ENCODE measurements at places on chromosomes 2 and 18.

DNA sequence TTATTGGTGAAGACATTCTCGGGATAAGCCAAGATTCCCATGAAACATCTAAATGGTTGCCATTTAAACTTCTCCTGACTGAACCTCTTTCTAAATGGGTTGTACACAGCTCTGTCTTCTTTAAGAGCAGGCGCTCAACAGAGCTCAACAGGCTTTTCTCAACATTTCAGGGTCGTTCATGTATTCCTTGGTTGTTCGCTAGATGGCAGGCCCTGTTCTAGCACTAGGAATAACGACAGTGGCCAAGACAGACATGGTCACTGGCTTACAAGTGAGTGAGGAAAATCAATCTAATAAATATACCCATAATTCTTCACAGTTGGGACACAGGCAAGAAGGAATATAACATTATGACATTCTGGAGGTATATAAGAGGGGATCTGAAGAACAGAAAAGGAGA lies 154.5 kb downstream of the SMAD2 start:
- no peak for DNase-seq

GRCh38 chr2:217866457-217866856 lies 136.3 kb downstream of the TNS1 start:
- no peak for DNase-seq

DNA sequence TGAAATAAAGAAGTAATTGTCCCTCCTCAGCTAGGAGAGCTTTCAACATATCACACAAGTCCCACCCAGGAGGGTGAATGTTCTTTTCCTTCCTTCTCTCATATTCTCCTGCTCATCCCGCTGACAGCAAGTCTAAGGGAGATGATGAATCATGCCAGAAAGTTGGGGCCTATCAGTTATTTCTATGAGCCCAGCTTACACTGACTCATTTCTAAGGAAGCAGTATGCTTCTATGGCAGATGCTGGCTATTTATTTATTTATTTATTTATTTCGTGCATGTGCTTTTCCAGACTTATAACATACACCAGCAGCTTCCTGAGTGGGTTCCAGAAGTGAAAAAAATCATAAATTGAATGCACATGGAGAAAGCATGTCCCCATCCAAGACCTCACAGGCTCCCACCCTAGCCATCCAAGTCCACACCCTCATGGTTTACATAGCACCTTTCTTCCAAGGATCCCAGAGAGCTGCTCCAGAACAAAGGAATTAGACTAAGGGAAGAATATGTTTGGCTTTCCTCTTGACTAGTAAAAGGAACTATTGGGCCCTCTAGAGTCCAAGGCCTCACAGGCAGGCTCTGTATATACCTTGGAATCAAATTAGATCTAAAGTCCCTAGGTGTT lies 1074.2 kb upstream of the ZEB2 start:
- peak; percentile 72 for DNase-seq

- DNase-seq = no peak
These were observed 37.1 kb downstream of the SLC25A52 start for GRCh38 chr18:31723639-31723989.

DNA sequence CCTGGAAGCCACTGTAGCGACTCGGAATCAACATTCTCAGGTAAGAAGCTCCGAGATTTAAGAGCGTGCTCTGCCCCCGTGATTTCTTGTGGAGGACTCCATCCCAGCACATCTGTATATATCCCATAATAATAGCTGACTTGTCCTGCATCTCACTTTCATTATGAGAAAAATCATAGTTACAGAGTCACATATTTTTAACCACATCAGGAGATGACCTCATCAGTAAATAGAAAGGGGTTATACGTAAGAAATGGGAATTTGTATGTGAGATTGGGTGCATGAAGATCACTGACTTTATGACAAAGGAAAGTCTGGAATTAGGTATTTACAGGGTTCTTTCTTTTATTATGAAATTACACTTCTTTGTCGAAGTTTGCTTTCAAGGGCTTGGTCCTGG lies 16.4 kb upstream of the TMEM18 start:
- no peak for DNase-seq

DNA sequence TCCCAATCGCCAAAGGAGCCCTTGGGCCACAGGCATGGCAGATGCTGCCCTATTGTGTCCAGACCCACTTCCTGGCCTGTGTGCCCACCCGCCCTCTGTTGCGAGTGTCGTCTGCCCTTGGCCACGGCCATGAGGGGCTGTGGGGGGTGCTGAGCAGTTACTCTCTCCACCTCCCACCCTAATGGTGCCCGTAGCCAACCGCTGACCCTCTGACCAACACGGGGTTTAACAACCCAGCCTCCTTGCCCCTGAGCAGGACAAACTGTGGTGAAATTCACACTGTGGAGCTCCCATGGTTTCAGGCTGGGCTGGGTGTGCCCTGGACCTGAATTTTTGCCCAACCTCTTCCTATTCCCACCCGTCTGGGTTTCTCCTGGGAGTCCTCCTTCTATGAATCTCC lies 145.7 kb upstream of the HDAC4 start:
- no peak for DNase-seq

DNA sequence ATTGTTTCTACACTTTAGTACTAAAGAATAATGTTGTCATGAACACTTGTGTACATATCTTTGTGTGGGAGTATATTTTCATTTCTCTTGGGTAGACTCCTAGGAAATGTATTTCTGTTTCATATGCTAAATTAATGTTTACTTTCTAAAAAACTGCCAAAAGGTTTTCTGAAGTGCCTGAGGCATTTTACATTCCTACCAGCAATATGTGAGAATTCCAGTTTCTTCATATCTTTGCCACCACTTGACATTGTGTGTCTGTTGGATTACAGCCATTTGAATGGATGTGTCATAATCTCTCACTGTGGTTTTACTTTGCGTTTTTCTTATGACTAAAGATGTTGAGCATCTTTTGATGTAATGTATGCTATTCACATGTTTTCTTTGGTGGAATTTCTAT lies 428.2 kb upstream of the KCNH7 start:
- no peak for DNase-seq

GRCh38 chr2:200616193-200616592 lies 30.4 kb downstream of the AOX1 start:
- peak; percentile 27 for DNase-seq

DNA sequence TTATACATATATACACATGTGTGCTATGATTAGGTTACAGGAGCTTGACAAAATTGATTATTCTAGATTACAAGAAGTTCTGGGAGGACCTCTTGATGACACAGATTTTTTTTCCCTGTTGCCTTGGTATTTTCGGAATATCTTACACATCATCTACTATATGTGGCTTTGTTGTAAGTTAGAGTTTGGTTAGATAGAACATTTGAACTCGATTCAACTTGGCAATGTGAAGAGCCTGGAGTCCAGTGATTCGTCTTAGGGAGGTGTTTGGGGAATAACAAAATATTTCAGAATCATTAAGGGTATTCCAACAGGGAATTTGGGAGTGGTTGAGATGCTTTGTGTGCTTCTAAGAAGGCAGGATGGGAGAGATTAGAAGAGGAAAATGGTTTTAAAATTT lies 39.3 kb upstream of the EFEMP1 start:
- DNase-seq = no peak

DNA sequence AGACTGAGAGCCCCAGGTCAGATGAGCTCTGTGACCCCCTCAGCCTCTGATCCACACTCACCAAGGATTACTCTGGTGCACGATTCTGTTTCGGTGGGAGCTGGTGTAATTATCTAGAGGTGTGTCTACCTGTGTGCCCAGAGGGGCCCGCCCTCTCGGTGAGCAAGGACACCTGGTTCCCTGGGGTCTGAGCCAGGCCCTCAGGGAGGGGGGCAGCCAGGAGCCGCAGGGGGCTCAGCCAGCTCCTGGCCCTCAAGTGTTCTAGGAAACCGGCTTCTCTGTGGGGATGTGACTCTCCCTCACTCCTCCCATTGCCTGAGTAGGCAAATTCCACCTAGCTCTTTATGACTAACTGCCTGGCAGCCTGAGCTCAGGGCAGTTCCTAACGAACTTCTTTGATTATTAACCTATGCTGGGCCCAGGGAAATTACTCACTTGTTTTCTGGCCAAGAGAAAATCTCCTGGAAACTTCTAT lies 17.4 kb downstream of the AGAP1 start:
- no peak for DNase-seq

DNA sequence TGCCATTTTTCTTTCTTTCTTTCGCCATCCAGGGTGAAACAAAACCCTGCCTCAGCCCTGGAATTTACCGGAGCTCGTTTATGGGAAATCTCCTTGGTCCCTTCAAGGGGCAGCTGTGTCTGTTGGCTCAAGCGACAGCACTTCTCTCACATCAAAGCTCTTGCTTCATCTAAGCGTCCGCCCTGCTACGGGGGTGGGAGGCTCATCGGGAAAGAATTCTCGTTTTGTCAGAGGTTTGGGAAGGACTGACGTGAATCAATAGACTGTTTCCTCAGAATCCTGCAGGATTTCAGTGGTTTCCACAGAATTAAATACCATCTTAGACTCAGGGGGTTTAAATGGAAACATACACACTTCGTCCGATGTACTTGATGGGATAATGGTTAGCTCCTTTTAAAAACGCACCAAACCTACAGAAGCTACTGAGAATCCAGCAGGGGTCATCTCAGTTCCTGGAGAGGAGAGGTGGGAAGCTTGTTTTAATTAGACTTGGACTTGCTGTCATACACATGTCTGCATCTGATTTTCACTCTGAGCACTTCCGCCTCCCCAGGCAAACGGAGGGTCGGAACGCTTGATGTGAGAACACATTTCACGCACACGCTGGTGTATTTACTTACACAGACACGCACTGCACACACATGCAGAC lies 91.6 kb downstream of the ASB1 start:
- DNase-seq = no peak

DNA sequence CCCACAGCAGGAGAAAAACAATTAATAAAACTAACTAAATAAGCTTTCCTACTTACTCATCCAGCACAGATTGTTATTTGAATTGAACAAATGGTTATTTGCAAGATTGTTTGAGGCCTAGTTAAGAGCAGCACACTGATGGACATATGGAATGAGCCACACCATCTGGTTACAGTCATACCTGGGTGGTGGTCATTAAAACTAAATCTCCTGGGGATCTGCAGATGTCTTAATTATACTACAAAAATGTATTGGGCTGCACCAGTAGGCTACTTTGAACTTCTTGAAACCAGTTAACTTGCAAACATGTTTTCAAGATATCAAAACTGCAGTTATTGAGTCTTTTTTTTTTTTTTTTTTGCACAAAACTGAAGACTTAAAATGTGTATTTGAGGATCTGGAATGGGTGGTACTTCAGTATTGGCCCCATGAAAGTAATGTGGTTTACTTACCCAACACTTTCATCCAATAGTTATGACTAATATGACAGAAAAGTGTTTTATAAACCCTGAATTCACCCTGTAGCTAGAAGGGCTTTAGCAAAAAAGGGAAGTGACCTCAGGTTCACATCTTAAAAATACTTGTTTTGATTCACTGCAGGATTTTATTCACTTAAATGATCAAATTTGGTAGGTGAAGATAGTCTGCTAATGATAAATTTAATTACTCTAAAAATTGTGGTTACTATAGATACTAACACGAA lies 10.8 kb downstream of the AGFG1 start:
- DNase-seq = peak; percentile 66

GRCh38 chr2:28413152-28413898 lies 20.7 kb downstream of the FOSL2 start:
- no peak for DNase-seq

DNA sequence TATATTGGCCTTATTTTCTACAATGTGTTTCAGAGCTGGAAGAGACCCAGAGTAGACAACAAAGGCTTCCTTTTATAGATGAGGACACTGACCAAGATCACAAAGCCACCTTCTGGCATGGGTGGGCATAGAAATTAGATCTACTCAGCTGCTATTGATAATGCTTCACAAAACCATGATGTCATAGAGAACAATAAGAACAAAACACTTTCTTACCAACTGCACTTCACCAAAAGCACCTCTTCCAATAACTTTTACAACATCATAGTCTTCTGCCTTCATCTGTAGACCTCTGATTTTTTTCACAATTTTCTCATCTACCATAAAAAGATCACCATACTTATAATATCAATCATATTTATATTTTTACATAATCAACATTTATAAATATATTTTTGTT lies 58.1 kb downstream of the ROCK2 start:
- no peak for DNase-seq

DNA sequence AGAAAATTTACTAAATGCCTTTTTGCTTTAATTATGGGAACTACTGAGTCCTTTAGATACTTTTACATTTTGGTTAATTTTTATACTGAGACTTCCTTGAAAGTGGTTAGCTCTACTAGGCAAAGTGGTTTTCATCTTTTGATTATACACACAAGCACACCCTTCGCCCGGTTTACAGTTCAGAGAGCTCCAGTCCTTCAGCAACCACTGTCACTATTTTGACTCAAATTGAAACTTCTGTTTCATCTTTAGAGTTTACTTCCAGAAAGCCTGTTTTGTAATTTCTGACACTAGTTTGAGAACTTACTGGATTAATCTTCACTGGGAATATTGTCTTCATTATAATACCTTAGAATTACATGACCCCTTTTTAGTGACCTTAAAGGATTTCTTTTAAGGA lies 140.3 kb upstream of the FOSL2 start:
- peak; percentile 65 for DNase-seq

DNA sequence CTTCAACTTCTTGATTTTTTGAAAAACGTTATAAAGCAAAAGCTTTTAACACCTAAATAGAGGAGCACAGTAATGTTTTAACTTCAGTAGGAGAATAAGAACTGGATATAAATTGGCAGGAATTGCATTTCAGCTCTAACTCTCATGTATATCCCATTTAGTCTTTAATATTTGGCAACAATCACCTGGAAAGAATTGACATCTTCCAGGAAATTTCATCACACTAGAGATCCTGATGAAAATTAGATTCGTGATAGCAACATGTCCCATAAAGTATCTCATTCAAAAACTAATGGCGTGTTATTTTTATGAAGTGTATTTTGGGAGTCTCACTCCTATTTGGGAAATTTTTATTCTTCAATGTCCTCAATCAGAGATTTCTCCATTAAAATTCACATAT lies 131.1 kb upstream of the DNAJC10 start:
- no peak for DNase-seq

DNA sequence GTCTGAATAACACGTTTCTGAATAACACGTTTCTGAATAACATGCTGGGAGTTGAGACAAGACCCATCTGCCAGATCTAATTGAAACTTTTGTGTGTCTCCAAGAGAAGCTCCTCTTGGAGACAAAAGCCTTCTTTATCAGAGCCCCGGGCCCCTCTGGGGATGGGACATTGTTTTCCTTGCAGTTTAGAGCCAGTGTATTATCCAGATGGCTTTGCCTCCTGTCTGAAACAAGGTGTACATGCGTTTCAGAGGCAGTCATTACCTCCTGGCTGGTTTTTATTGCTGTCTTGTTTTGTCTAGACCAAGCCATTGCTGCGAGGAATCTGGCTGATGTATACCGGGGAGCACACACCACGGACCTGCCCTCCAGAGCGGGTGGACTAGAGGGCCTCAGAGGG lies 7.8 kb downstream of the FOSL2 start:
- DNase-seq = no peak
